ENCODE measurements at places on chromosomes 7 and 10.

- DNase-seq = no peak
Measured at GRCh38 chr7:25028370-25029021, 48.5 kb upstream of the OSBPL3 start.

DNA sequence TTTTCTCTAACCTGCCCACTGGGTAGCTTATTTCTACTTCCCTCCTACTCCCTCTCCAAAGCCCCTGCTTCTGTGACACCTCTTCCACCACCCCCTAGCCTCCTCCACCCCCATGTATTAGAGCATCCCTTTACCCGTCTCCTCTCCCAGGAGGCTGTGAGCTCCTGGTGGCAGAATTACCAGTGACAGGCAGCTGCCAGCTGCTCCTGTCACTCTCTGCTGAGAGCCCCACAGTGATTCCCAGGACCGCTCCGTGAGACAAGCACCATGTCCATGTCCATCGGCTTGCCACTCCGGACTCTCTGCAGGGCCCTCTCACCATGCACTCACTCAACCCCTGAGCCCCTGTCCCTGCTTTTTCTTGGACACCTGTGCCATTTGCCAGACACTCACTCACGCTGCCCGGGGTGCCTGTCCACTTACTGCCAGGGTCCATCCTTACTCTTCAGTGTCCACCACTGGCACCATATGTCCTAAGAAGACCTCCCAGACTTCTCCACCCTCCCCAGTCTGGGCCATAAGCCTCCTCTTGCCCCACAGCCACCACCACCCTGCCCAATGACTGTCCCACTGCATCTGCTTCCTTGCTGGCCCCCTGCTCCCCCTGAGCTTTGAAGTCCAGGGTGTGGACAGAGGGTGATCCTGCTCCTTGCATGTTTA, 9.8 kb downstream of the WDFY4 start:
- DNase-seq = no peak

- DNase-seq = no peak
Measured at GRCh38 chr7:148711191-148712102, 12.7 kb downstream of the CUL1 start.

- no peak for DNase-seq
Measured at GRCh38 chr7:119665796-119666195, 607.2 kb upstream of the KCND2 start.

GRCh38 chr10:1177936-1178335, 121.8 kb downstream of the WDR37 start:
- DNase-seq = no peak

GRCh38 chr7:122550545-122550944, 148.4 kb downstream of the RNF133 start:
- no peak for DNase-seq

- peak; percentile 65 for DNase-seq
Measured at GRCh38 chr7:47670729-47671128, 88.8 kb upstream of the TNS3 start.

DNA sequence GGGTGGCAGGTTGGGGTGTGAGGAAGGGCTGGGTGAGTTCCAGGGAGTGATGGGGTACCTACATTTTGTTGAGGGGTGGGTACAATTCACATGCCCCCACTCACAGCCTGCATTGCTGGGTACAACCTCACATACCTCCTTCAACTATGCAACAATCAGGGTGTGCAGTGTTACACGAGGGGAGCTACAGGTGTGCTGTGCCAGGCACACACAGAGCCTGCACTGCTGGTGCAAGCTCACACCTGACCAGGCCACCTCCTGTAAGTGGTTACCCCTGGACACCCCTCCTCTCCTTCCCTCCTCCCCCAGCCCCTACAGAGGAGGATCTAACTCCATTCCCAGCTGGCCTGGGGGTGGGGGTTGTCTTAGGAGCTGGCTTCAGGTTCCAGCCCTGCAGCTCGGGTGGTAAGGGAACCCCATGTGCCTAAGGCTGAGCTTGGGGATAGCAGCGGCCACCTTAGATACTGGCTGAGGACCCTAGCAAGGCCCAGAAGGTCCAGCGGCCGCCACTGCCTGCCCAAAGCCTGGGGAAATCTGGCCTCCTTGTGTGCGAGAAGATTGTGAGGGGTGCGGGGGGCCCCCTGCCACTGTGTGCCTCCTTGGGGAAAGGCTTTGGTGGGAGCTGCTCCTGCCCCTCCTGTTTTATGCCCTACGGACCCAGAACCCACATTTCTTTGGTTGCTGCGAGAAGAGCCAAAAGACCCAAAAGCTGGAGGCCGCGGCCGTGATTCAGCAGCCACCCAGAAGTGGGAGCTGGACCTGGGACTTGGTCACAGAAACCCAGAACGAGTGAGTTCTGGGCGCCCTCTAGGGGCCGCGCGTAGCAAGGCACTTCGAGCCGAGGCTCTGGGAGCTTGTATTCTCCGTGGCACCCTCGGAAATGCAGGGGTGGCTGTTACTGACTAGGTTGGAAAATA, 10.8 kb downstream of the TLX1 start:
- DNase-seq = peak; percentile 83
